ENCODE measurements at places on chromosomes 12 and 14. TPM values are rescaled to one million over a fixed set of nuclear protein-coding genes. Genes with fewer than 3 reads are reported as not detected.

PRKD1 gene
- total RNA-seq, result not detected

CD163 gene
- total RNA-seq, result not detected

CAPZA3 gene
- total RNA-seq, result not detected

EML5 gene
- total RNA-seq, result 0.72 TPM

SLC25A29 gene
- 18.4 TPM for total RNA-seq

TAS2R14 gene
- 0.70 TPM for total RNA-seq

MYF6 gene
- not detected for total RNA-seq

NINJ2 gene
- not detected for total RNA-seq
